Omental fat pad (tissue), 4 donors: ENCODE measurements at places on chromosomes 5 and 9.

DNA sequence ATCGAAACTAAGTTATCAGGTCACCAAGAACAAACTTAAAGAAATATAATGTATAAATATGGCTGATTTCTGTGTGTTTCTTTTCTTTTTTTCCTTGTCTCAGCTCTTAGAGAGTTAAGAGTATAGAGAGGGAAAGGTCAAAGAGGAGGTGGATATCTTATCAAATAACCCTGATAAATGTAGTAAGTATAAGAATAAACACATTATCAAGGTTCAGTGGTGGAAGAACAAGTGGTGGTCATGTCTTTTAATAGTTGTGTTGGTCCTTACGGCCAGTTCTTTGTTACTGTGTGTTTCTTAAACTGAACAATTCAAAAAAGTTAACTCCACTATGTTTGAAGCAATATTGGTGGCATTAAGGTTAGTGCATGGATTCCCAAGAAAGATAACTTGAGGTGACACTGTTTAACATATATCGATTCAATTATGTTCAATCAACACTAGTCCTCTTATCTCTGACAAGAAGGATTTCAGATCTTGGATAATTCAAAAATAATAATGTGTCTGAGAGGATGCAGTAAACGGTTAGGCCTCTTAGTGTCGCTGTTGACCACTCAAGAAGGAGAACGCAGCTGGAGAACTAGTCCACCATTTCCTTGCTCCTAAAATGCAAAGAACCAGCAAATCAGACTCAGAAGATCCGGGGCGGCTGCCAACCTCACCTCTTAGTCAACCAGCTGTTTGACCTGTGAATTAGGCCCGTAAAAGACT is at the start of gene PCDHGA3:
PCDHGA3 (plus strand) TSS at position 588 of the 711 bp plus-strand sequence. CDS start 205 bp downstream, outside the sequence.
- DNase-seq: no peak

DNA sequence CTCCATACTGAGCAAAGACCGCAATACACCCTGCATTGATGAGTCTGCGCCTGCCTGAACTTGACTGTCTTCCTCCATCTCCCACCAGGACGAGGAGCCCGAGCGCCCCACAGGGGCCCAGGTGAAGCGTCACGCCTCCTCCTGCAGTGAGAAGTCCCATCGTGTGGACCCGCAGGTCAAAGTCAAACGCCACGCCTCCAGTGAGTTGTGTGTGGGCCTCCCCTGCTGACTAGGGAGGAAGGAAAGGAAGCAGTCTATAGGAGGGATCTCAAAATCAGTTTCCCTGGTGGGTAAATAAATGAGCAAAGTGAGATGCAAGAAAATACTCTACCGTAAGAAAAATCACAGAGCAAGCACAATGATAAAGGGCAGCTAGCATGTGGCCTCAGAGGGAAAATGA is 22.8 kb upstream of the GRPEL2 start:
- no peak for DNase-seq

DNA sequence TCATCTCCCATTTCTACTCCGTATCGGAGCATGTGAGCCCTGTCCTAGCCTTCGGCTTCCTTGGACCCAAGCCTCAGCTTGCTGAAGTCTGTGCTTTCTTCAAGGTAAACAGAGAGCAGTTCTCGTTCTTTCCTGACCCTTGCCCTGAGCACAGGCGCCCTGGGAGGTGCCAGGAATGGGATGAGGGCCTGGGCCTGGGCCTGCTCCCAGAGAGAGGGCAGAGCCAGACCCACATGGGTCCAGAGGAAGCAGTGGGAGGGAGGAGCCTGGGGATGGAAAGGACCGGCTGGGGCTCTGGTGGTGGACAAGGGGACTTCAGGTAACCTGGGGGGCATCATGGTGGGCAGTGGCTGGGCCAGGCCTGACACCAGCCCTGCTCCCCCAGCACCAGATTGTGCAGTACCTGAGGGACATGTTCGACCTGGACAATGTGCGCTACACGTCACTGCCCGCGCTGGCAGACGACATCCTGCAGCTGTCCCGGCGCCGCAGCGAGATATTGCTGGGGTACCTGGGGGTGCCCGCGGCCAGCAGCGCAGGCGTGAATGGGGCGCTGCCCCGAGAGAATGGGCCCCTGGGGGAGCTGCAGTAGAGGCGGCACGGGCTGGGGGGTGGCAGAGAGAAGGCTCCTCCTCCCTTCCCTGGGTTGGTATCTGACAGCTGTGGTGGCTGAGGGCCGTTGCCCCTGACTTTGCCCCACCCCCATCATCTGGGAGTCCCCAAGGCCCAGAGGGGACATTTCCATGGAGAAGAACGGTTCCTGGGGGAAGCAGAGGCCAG is 10.9 kb upstream of the DOLPP1 start:
- DNase-seq: no peak

DNA sequence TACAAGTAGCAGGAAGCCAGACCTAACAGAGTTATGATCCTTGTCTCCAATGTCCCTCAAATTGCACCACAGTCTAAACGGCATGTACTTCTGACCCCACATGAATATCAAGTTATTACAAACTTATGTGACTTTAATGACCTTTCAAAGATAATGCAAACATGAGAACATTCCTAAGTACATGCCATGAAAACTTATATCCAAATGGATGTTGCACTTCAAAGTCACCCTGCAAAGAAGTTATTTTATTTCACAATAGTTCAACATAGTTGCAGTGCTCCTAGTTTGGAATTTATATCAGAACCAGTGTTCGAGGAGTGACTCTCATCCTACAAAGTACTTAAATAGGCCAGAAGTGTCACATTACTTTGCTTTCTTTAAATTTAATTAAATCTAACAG is 41.2 kb upstream of the ITGA1 start:
- DNase-seq: no peak

DNA sequence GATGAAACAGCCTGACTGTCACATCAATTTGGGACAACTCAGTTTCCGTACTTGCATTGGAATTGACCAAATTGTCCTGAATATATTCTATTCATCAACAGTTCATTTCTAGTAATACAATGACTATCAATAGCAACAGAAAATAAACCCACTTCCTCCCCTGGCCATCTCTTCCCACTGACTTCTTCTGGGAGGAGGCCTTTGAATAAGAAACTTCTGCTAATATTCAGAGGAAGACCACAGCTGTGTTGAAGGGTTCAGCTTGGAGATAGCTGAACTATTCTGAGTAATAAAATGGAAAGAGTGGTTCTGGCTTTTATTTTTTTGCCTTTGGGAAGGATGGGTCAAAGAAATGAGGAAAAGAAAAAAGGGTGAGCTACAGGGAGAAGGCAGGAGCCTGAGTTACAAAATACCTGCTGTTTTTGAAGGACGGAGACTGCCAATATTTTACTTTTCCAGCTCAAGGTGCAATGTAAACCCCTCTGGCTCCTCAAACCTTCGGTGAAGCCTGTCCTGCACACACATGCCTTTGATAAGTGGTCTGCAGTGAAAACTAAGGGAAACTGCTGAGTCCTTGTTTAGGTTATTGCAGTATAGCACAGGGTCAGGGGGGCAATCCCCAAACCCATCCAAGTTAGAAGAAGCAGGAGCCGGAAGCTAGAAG is 29.9 kb downstream of the FYB1 start:
- DNase-seq: no peak

GRCh38 chr9:132169672-132170392 is 8.0 kb downstream of the NTNG2 start:
- DNase-seq: no peak

DNA sequence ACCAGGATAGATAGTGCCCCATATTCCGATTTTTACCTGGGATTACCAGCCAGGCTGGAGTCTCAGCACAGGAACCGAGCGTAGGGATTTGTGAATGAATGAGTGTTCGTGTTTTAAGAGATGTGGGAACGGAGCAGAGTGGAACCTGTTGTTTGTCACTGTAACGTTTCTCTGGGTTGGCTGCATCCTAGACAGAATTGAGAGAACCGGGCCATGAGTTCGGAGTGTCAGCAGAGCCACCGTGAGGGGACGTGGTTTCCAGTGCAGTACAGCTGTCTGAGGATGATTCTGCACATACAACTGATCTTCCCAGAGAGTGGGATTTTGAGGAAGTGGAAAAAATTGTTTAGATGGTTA is 1.2 kb downstream of the PDE8B start:
- no peak for DNase-seq

- no peak for DNase-seq
These were observed 28.6 kb downstream of the ALDH1A1 start for GRCh38 chr9:72924154-72924790.

DNA sequence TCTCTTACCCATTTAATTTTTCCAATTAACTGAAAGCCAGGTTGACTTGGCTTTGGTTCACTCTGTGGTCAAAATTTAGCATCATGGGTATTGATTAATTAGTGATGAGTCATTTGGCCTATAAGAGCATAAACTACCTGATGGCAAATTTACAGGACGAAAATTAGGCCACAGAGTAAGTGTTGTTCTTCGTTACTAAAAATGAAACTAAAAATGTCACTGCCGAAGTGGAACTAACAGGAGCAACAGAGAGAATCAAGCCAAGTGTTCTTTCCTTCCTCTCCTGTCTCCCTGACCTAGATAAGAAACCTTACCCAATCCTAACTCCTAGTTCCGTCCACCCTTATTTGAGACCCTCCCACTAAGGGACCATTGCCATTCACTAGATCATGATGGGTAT is 176.9 kb downstream of the RAB3C start:
- no peak for DNase-seq

DNA sequence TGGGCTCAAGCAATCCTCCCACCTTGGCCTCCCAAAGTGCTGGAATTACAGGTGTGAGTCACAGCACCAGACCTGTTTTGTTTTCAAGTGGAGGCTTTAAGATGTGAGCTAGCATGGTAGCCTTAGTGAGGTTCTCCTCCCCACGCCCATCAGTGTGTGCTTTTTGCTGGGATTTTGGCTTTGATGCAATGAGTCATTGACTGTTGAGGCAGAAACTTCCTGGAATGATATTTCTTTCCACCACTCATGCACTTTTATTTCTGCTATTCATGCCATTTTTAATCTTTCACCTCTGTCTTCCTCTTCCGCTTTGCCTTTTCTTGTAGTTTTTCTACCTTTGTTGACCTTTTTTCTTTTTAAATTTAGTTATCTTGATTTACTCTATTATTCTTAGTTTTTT is 4.2 kb upstream of the NFIL3 start:
- no peak for DNase-seq

DNA sequence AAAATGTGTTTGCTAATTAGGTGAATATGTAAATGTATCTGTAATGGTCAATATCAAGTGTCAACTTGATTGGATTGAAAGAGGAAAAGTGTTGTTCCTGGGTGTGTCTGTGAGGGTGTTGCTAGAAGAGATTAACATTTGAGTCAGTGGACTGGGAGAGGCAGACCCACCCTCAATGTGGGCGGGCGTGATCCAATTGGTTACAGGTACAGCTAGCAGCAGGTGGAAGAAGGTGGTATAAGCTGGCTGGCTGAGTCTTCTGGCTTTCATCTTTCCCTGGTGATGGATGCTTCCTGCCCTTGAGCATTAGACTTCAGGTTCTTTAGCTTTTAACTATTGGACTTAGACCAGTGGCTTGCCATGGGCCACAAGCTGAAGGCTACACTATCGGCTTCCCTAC is 779.0 kb upstream of the CTNND2 start:
- DNase-seq: no peak

DNA sequence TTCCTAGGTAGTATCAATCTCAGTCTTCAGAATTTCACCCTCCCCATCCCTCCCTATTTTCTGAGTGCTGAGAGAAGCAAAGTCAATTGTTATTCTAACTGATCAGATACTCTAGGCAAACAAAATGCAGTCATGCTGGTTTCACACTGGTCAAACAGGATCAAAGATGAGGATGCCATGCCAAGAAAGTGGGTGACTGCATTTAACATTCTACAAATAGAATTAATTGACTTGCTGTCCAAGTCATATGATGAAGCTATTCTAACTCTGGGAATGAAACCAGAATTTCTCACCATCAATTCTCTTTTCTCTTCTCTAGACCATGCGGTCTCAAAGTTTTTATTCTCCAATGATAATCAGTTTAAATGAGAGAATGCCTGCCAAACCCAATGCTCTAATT is 112.5 kb downstream of the CTNND2 start:
- DNase-seq: no peak

DNA sequence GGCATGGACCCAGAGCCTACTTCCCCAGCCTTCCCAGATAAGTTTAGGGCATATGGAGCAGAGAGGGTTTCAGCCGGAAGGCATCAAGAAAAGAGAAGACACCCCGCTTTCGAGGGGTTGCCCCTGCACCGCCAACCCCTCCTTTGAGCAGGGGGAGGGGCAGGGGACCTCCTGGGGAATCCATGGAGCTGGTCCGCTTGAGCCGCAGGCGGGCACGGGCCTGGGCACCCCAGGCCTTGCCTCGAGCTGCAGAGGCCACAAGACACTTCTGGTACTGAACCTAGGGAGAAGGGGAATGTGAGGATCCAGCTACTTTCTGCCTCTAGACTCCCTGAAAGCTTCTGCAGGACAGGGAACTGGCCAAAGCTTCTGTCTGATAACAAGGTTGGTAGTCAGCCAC is 1.3 kb upstream of the SRA1 start:
- no peak for DNase-seq
